Putamen (tissue), 1 donor: ENCODE measurements at places on chromosomes 13 and 19.

DNA sequence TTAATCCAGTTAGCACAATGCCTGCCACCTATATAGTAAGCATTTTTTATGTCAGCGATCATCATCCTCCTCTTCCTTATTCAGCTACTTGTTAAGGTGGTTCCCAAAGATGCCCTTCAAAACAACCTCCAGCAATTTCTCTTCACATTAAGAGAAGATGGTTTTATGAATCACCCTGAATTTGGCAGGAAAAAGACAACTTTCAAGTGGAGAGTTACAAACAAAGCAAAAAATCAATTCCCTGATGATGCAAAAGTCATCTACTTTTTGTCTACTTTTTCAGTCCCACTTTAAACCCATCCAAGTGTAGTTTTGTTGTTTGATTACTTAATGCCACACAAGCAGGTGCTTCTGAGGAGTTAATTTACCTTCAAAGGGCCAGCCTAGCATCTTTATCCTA is 139.1 kb upstream of the SERP2 start:
- no peak for DNase-seq

DNA sequence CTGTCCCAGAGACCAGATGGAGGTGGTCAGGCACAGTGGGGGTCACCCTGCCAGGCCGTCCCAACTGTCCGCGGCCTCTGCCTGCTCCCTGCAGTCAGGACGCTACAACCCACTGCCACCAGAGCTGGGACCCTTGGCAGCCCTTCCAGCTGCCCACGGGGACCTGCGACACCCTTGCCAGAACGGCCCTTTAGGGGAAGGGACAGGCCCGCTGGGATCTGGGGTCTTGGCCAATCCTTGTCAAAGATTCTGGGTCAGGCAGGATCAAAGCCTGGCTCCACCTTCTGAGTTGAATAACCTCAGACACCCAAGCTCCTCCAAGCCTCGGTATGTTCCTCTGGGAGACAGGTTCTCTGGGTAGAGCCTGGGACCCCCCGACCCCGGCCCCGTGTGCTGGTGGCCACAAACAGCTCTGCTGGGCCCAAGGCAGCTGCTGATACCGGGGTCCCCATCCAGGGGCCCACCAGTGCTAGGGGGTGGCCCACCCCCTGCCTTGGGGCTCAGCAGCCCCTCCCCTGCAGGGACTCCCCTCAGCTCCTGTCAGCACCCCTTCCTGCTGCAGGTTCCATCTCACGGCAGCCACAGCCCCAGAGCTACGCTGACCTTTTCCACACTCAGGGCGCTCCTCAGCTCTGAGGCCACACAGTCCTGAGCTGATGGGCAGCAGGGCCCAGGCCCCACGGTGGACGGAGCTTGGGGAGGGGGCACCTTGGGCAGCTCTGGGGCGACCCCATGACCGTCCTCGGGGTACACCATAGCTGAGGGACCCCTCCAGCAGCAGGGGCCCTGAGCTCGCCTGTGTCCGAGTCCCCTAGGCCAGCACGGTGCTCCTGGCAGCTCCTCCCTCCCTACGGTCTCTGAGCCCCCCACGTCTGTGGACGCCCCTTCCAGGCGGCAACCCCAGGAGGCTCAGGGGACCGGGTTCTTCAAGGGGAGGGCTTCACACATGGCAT is 18.4 kb downstream of the SBNO2 start:
- no peak for DNase-seq

DNA sequence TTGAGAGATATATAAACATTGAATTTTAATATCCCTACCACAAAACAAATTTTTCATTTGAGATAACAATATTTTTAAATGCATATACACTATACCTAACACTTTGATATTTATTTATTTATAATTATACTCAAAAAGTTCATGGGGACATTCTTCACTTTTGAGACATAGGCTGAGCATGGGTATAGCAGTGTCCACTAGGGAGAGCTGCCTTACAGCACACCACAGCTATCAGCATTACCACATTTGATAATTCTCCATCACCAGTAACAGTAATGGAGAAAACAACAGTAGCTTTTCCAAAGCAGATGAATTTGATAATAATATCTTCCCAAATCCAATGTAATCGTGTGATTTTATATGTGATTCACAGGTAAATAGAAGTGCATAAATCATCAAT is 626.1 kb downstream of the DACH1 start:
- no peak for DNase-seq

- no peak for DNase-seq
Observed at GRCh38 chr19:55362174-55362989, 678 bp downstream of the GARIN5B start.

GRCh38 chr19:28736528-28736927 is 476.4 kb downstream of the UQCRFS1 start:
- DNase-seq = no peak

DNA sequence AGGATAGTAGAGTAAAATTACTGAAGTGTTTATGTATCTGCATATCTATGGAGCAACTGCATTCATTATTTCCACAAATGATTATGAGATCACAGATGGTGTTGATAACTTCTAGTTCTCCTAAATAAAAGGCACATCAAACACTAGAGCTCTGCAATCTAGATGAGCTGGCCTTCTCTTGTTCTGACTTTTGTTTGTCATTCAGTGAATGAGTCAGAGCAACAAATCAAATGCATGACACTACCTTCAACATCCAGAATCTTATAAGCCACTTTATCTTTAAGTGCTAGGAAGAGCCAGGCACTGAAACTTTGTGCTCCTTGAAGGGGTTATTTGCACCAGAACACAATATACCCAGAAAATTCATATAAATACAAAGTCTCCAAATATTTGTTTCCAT is 456.0 kb downstream of the PCDH17 start:
- DNase-seq = no peak

DNA sequence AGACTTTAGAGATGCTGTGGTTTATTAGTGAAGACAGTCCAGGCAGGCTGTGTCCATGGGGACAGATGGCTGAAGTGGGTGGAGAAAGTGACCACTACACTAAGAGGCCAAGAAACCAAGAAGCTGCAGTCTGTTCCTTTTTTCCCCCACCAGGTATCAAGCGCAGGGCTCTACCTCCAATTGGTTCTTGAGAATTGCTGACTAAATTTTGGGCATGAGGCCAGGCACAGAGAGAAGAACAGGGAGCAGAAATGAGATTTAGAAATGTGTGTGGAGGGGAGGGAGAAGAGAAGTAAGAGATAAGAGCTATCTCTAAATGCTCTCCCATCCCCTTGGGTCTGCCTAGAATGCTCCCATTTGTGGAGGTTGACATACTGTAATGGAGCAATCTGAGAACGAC is 12.3 kb upstream of the CYSLTR2 start:
- DNase-seq = no peak

GRCh38 chr13:91359631-91360030 is 12.1 kb downstream of the MIR17HG start:
- no peak for DNase-seq

GRCh38 chr19:52069653-52070052 is 21.0 kb upstream of the ZNF432 start:
- DNase-seq = no peak

- DNase-seq = no peak
Observed at GRCh38 chr13:97282705-97283104, 60.6 kb downstream of the MBNL2 start.

DNA sequence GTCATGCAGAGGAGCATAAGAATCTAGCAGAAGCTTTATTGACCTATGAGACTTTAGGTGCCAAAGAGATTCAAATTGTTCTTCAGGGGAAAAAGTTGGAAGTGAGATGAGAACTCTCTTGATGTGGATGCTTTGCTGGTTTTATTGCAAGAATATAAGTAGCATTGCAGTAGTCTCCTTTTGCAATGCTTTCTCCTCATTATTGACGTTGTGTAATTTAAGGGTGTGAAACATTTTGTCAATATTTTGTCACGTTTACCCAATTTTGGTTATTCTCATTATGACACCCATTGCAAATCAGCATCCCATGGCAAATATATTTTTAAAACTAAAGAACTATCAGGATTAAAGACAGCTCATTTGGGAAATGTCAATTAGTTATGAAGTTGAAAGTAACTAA is 11.9 kb upstream of the LILRB5 start:
- DNase-seq = no peak

DNA sequence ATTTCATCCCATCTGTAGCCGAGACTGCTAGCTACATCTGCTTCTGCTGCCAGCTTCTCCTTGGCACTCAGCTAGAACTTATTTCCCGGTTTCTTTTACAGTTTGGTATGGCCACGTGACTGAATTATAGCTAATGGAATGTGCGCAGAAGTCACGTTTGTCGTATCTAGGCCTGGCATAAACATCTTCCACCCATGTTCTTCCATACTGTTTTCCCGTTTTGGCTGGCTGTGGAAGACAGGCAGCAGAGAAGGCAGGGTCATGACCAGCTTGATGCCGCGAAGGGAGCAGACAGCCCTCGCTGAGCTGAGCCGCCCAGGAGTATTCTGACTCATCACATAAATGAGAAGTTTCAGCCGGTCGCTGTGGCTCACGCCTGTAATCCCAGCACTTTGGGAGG is 186.7 kb downstream of the RFC3 start:
- no peak for DNase-seq

- DNase-seq = peak; percentile 92
Observed at GRCh38 chr19:50050406-50051227, 24.8 kb downstream of the ZNF473 start.

DNA sequence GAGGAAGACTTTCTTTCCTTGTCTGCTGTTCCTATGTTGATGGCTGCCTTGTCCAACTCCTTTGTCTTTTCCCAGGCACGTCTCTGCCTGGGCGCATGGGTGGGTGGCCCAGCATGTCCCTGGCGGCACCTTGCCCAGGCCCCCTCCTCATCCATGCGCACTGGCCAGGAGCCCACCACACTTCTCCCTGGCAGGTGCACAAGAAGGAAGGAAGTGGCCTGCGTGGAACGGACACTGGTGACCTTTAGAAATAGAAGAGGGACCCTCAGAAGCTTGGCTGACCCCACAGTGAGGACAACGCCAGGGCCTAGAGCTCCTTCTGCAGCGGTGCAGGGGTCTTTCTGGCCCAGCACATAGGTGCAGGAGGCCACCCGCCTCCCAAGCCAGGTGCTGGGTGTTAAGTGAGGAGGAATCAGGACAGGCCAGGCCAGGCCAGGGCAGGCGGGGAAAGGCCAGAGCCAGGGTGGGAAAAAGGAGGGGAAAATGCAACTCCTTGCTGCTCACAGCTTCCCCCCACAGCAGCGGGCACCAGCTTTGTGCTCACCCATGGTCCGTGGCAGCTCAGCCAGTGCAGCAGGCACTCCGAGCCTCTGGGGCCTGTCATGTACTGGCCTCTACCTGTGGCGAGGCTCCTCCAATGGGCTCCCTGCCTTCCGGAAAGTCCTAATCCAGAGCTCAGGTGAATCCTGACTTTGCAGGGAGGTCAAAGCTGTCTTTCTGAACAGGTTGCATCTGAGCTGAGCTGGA is 104.0 kb downstream of the SOX1 start:
- DNase-seq = no peak

GRCh38 chr13:64369121-64369520 is 2861.0 kb downstream of the PCDH9 start:
- DNase-seq = no peak

DNA sequence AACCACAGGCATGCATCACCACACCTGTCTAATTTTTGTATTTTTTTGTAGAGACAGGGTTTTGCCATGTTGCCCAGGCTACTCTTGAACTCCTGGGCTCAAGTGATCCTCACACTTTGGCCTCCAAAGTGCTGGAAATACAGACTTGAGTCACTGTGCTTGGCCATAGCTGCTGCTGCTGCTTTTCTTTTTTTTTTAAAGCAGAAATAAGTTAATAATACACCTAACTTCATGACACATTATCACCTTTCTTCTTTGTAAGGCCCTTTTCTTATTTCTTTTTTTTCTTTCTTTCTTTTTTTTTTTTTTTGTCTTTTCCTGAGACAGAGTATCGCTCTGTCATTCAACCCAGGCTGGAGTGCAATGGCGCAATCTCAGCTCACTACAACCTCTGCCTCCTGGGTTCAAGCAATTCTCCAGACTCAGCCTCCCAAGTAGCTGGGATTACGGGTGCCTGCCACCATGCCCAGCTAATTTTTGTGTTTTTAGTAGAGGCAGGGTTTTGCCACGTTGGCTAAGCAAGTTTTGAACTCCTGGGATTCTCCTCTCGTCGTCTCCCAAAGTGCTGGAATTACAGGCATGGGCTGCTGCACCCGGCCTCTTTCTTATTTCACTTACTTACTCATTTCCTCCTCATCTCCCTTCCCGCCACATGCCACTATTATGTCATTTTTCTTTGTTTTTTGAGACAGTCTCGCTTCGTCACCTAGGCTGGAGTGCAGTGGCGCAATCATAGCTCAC is 8.7 kb downstream of the SHKBP1 start:
- no peak for DNase-seq

DNA sequence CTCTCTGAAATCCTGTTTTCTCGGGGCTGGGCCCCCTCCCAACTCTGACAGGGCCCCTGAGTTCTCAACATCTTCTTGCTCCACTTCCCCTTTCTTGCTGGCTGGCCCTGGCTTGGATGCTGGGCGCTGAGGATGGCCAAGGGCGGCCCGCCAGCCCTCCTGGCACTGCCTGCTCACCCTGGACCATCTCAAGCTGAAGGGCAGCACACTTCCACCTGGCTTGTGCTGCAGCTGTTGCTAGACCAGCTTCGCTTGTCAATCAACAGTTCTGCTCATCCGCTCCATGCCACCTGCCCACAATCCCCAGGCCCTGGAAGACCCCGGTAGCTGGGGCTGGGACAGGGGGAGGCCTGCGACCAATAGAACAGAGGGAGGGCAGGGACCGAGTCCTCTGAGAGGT is 6.9 kb upstream of the GMIP start:
- DNase-seq = no peak

DNA sequence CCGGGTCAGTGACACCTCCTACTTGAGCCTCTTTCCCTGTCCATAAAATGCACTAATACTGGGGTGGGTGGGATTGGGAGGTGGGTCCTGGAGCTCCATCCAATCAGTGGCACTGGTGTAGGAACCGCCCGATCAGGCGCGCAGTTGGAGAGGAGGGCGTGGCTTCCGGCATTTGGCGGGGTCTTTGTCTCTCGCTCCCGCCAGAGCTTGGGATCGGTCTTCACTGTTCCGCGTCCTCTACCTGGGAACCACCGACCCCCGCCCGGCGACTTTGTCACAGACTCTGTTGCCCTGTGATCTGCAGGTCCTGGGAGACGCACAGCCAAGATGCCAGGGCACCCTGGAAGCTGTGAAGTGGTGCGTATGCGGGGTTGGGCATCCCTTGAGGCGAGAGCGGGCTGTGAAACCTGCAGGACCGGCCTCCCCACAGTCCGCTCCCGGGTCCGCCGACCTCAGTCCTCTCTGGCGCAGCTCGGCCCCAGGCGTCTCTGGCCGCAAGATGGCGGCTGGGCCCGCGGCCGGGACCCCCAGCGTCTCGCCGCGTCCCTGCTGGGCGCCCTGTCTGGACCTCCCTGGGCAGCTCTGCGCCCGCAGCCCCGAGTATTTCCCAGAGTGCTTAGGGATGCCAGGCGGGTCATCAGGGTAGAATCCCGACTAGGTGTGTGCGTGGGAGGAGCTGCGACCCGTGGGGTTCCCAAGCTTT is 41.6 kb upstream of the ZNF730 start:
- peak; percentile 2 for DNase-seq
